Esophagus squamous epithelium (tissue), 5 donors: ENCODE measurements at places on chromosomes 7 and 10. TPM values are rescaled to one million over a fixed set of nuclear protein-coding genes. Genes with fewer than 3 reads are reported as not detected.

DNA sequence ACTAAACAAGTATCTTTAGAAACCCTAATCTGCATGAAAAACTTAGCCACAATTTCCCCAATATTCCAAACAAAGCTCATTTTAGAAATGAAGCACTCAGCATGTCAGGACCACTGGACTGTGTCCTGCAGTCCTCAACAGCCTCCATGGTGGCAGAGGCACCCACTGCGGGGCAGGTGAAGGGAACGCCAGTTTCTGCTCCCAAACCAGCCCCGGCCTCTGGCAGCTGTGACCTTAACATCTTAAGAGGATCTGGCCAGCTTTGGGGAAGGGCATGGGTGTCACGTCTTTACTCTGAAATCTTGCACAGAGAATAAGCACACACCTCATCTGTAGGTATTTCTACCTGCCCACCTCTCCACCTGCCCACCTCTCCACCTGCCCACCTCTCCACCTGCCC is 262.7 kb downstream of the DNAJB6 start:
- DNase-seq: no peak

- DNase-seq: peak; percentile 35
Observed at GRCh38 chr7:140230516-140230860, 53.7 kb upstream of the KDM7A start.

GRCh38 chr7:6181136-6181535 is 91.3 kb downstream of the CYTH3 start:
- no peak for DNase-seq

GRCh38 chr10:33183655-33184054 is 150.8 kb downstream of the NRP1 start:
- DNase-seq: no peak

GRCh38 chr7:48088559-48089045 is 463 bp upstream of the UPP1 start:
- peak; percentile 73 for DNase-seq

DNA sequence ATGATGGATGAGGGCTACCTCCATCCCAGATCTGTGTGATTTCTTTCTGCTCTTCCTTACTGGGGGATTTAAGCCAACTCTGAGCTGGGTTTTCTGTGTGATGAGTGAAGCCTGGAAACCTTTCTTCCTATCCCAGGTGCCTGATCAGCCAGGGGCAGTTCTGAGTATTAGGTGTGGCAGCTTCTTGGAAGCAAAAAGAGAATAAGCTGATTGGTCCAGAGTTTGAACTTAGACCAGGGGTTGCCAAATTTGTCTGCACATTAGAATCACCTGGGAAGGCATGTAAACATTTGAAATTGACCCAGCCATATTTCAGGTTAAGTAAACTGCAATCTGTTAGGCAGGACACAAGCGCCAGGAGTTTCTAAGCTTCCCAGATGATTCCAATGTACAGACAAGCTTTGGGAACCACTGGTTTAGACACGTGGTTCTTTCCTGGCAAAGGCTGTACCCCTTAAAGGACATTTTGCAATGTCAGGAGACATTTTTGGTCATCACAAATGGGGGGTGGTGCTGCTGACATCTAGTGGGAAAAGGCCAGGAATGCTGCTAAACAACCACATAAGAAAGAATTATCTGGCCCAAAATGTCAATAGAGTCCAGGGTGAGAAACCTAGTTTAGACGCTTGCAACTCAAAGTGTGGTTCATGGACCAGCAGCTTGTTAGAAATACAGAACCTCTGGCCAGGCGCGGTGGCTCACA is 160.5 kb upstream of the GHITM start:
- no peak for DNase-seq

DNA sequence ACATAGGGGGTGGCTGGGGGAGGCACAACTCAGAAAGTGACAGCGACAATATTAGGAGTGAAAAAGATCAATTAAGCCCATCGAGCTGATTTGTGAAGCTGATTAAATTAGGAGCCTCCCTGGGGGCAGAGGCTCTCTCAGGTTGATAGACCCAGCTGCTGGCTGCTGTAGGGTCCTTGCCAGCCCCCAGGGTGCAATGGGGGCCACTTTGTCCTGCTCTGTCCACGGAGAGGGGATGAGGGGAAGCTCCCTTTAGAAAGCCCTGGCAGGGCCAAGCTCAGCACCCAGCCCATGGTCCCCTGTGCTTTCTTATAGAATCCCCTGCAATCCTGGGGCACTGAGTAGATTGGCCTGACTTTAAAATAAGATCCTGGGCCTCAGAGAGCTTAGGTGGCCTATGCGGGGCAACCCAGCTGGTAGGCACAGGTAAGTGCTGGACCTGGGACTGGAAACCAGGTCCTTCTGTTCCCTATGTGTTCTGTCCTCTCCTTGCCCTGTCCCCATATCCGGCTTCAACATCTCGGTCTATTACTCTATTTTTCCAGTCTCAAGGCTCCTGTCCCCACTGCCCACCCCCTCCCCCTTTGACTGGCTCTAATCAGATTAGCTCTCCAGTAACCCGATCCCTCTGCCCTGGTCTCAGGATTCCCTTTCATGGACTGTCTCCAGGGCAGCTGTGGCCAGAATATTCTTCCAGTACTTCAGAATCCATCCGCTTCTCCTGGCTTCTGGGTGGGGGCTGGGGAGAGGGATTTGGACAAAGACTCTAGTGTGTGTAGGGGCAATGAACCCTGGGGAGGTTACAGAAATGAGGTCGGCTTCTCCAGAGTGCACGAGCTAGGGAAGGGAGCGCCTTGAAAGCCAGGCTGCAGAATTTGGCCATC is 259.6 kb downstream of the RPS24 start:
- no peak for DNase-seq

DNA sequence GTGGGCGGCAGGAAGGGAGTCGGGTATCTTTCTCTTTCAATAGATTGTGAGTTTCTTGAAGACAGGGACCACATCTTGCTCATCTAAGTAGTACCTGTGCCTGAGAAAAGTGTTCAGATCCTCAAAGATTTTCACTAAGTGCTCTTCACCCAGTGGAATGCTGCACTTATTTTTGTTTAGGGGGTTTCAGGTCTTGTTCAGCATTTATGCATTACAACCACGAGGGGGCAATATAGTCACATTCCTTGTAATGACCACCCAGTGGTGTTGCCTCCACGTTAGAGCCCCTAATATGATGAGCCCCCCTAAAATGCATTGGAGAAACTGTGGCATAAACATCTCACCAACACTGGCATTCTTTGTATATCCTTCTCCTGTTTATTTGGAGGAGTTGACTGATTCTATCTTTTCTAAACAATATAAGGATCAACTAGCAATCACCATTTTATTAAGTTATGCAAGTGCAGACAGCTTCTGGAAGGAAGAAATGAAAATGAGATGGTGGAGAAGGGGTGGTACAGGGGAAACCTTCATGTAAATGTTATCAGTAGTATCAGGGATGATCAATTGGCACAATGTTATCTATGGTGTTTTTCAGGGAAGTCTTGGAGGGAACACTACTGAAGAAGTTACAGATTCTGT is 3.1 kb upstream of the PAPSS2 start:
- DNase-seq: no peak

- DNase-seq: no peak
Observed at GRCh38 chr7:90337106-90337505, 9.4 kb upstream of the GTPBP10 start.

DNA sequence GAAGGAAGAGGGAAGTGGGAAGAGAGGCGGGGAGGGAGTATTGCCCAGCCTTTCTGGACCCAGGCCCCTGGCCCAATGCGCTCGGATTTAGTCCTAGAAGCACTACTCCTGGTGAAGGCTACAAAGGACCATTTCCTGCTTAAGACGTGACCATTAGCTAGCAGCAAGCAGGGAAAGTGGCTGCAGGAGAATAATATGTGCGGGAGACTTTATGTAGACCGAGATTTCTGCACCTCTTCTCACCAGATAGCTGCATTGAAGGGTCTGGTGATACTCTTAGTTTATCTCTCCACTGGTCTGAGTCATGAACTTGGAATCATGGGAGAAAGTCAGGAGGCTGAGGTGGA is 3.1 kb downstream of the VAX1 start:
- no peak for DNase-seq

- DNase-seq: no peak
Observed at GRCh38 chr7:34277016-34277802, 371.9 kb downstream of the BMPER start.

DNA sequence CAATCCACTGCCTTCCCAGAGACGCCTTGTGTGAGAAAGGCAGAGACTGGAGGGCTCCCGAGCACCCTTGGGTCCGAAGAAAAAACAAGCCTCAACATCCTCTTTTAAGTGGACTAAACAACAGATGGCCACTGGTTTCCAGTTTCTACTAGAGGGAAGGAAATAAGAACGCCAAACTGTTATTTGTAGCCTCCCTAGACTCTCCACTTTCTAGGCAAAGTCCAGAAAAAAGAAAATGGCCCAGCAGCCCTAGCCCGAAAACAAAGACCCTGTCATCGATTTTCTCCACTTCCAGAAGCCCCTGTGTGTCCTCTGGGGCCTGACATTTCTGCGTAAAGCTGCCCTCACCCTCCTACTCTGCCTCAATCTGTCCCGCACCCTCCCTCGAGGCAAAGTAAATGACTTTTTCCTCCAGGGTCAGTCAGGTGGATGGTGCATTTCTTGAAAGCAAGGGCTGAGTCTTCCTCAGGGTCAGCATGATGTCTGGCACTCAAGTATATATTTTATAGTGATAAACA is 6.0 kb downstream of the RGS10 start:
- no peak for DNase-seq

DNA sequence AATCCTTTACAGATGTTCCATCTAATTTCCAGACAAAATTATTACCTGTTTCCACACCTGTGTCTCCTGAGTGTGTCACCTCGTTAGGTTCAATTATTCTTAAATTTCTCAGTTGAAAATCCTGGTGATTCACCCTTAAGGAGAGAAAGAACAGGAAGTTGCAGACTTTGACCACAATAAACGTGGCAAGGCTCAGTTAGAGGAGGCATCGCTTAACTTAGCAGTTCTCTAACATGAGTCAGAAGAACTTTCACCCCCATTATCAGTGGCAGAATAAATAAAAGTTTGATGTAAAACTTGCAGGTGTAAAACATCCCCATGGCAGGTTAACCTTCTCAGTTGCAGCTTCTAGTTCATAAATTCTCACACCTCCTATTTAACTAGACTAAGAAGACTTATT is 8.3 kb downstream of the XPNPEP1 start:
- DNase-seq: no peak

GRCh38 chr7:17016402-17017010 is 134.7 kb upstream of the AGR3 start:
- DNase-seq: no peak

DNA sequence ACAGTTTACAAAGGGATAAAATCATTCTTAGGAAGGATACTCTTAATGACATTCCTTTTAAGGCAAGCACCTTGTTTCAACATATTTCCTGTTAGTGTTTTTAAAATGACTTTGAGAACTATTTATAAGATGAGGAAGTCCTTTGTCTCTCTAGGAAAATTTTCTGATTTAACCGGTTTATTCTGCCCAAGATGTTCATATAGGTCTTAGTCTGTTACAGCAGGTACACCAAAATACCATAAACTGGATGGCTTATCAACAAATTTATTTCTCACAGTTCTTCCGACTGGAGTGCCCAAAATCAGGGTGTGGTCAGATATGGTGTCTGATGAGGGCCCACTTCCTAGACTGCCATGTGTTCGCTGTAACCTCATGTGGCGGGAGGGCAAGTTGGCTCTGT is 77.9 kb downstream of the GSAP start:
- no peak for DNase-seq

DNA sequence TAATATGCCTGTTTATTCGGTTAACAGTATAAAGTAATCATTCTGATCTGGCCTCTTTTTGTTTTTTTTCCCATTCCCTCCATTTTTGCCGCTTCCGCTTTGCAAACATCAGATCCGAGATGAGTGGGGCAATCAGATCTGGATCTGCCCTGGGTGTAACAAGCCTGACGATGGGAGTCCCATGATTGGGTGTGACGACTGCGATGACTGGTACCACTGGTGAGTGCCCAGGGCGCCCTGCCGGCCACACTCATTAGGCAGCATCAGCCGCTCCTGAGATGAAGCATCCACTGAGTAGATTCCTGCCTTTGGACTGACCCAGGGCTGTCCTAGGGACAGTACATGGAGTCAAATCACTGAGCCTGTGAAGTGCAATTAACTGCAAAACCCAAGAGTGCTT is 40.9 kb upstream of the GATA3 start:
- DNase-seq: no peak

- no peak for DNase-seq
Observed at GRCh38 chr7:50661345-50662040, 96.3 kb upstream of the DDC start.

FEZF1 gene
- total RNA-seq: not detected

SH2D4B gene
- total RNA-seq: not detected

GLI3 gene
- total RNA-seq: 9.0 TPM

MACC1 gene
- total RNA-seq: 32.8 TPM
